ENCODE measurements at places on chromosomes 12 and 14. TPM values are rescaled to one million over a fixed set of nuclear protein-coding genes. Genes with fewer than 3 reads are reported as not detected.

CLEC4E gene
- 2.0 TPM for total RNA-seq

SDR9C7 gene
- not detected for total RNA-seq

INHBE gene
- not detected for total RNA-seq

FIGNL2 gene
- 0.76 TPM for total RNA-seq

SIX1 gene
- total RNA-seq: not detected

NXPH4 gene
- total RNA-seq: not detected

MYF5 gene
- not detected for total RNA-seq

TAS2R50 gene
- 0.91 TPM for total RNA-seq

LALBA gene
- not detected for total RNA-seq
